ENCODE measurements at places on chromosomes 3 and 15. TPM values are rescaled to one million over a fixed set of nuclear protein-coding genes. Genes with fewer than 3 reads are reported as not detected.

Gene LSMEM2
- not detected for total RNA-seq

Gene SH3GL3
- 0.16 TPM for total RNA-seq

Gene GATM
- total RNA-seq = 0.16 TPM

Gene PPM1L
- total RNA-seq = 0.69 TPM

Gene SI
- total RNA-seq = not detected

Gene WDR93
- total RNA-seq = 0.16 TPM

Gene TPM1
- total RNA-seq = 394 TPM

Gene ARF4
- 147 TPM for total RNA-seq

Gene REC114
- not detected for total RNA-seq

Gene GRM2
- under 0.01 TPM for total RNA-seq

Gene ABHD6
- total RNA-seq = 3.7 TPM

Gene SHC4
- total RNA-seq = 4.2 TPM

Gene KNG1
- not detected for total RNA-seq

Gene PLA2G4F
- total RNA-seq = under 0.01 TPM

Gene EIF2B5
- 29.9 TPM for total RNA-seq

Gene GPR171
- not detected for total RNA-seq

Gene CACNA2D2
- total RNA-seq = 0.16 TPM

Gene EPHA6
- total RNA-seq = 0.26 TPM

Gene SPINK8
- total RNA-seq = not detected

Gene THRB
- 0.09 TPM for total RNA-seq

Gene PCYT1A
- 125 TPM for total RNA-seq

Gene PCSK6
- 0.09 TPM for total RNA-seq

Gene TMCO5A
- total RNA-seq = not detected

Gene SEMA3F
- total RNA-seq = 2.1 TPM

Gene IL12A
- 0.17 TPM for total RNA-seq

Gene GHSR
- not detected for total RNA-seq

Gene BMF
- 3.8 TPM for total RNA-seq

Gene KLHL25
- total RNA-seq = 1.6 TPM

Gene SERPINI2
- not detected for total RNA-seq

Gene CCDC191
- total RNA-seq = 2.7 TPM

Gene HHLA2
- 0.09 TPM for total RNA-seq

Gene ZBTB47
- 45.8 TPM for total RNA-seq

Gene ZKSCAN7
- 6.2 TPM for total RNA-seq

Gene RBP2
- total RNA-seq = not detected

Gene NPAP1
- total RNA-seq = under 0.01 TPM

Gene CLDN1
- 0.17 TPM for total RNA-seq

Gene IL17RE
- total RNA-seq = 0.63 TPM

Gene PLCL2
- 19.5 TPM for total RNA-seq

Gene C3orf38
- total RNA-seq = 30.1 TPM

Gene UMPS
- 29.0 TPM for total RNA-seq

Gene HIGD2B
- total RNA-seq = under 0.01 TPM

Gene FSIP1
- total RNA-seq = 1.5 TPM

Gene HTR3E
- total RNA-seq = not detected

Gene P2RY14
- not detected for total RNA-seq

Gene IQCF5
- total RNA-seq = not detected

Gene GOLGA6B
- under 0.01 TPM for total RNA-seq

Gene KCNMB3
- 0.94 TPM for total RNA-seq

Gene CHRNB4
- total RNA-seq = not detected

Gene FRMD5
- 9.3 TPM for total RNA-seq

Gene ARHGEF26
- total RNA-seq = 0.09 TPM

Gene MST1
- 9.9 TPM for total RNA-seq

Gene NMNAT3
- total RNA-seq = 0.60 TPM

Gene IRAK2
- 5.2 TPM for total RNA-seq

Gene SPESP1
- 14.3 TPM for total RNA-seq

Gene DLG1
- 30.7 TPM for total RNA-seq

Gene RHOV
- total RNA-seq = not detected

Gene TEX9
- 4.6 TPM for total RNA-seq

Gene CKMT1B
- total RNA-seq = not detected
